ENCODE measurements at places on chromosomes 5 and 9.

GRCh38 chr5:127608077-127608660 is 40.7 kb upstream of the CTXN3 start:
- DNase-seq = no peak

DNA sequence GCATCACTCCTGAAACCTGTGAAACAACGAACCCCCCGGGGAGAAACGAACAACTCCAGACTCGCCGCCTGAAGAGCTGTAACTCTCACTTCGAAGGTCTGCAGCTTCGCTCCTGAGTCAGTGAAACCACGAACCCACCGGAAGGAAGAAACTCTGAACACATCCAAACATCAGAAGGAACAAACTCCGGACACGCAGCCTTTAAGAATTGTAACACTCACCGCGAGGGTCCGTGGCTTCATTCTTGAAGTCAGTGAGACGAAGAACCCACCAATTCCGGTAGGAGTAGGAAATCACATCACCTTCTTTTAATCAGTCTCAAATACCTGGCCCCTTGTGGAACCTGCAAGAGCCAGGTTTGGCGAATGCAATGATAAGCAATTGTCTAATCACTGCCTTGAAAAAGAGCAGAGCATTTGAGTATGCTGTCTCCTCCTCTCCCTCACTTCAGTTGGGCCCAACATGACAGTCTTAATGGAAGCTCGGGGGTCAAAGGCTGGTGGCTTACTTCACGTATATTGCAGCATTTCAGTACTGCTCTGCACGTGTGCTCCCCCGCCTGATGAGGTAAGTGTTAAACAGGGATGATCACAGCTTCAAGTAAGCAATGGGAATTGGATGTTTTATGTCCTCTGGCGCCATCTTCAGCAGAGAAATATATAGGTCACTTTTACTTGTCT is 473 bp downstream of the IRGM start:
- DNase-seq = peak; percentile 18

- DNase-seq = no peak
Measured at GRCh38 chr5:86970361-86970760, 297.3 kb upstream of the RASA1 start.

DNA sequence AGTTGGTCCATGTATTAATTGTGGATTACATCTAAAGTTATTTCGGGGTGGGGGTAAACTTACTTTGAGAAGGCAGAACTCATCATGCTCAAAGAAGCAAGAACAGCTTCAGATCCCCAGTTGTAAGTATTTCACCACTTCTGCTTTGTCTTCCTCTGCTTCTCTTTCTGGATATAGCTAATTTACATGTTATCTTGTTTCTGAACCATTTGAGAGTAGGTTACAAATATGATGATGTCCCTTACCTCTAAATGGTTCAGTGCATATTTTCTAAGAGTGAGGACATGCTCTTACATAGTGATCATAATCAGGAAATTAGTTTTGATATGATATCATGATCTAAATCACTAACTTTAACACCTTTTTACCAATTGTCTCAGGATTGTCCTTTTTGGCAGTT is 11.9 kb downstream of the TRIO start:
- no peak for DNase-seq

- DNase-seq = no peak
Measured at GRCh38 chr9:27499451-27499850, 24.6 kb upstream of the IFNK start.

GRCh38 chr9:102779356-102779755 is 215.8 kb upstream of the CYLC2 start:
- DNase-seq = no peak

- no peak for DNase-seq
Measured at GRCh38 chr5:4970171-4970570, 170.0 kb upstream of the ADAMTS16 start.

DNA sequence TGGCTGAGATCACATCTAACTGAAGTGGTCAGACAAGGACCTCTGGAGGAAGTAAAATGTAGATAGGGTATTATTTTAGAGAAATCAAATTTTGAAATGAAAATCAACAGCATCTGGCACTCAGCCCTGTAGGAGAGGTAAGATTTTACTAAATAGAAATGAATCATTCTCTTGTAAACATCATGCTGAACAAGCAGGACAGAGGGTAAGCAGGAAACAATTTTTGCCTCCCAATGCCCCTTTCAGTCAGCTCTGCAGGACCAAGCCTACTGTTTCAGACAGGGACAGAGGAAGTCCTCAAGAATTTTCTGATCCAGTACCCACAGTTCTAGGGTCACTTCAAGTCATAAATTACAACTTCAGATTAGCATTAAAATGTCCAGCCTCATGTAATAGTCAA is 190.1 kb downstream of the ESM1 start:
- no peak for DNase-seq
